GM12878 (cell line): ENCODE measurements at places on chromosomes 1 and 21. TPM values are rescaled to one million over a fixed set of nuclear protein-coding genes. Genes with fewer than 3 reads are reported as not detected.

The GJA5 gene
- total RNA-seq = not detected in 2 replicates

The SPRR2F gene
- not detected in 2 replicates for total RNA-seq

The TMEM240 gene
- total RNA-seq = 0.49 TPM in 1 of 2 replicates, not detected in the other

The RXFP4 gene
- not detected in 2 replicates for total RNA-seq

- H3K4me3 ChIP-seq = no peak overlapping the region
- H3K27ac ChIP-seq = no peak overlapping the region
- H3K4me1 ChIP-seq = no peaks in the 10 kb centered on the region
- no peaks in the 10 kb centered on the region for H3K27me3 ChIP-seq
- DNase-seq = no peak
These were observed 106.4 kb upstream of the PPP2R5A start for GRCh38 chr1:212178851-212179250.

DNA sequence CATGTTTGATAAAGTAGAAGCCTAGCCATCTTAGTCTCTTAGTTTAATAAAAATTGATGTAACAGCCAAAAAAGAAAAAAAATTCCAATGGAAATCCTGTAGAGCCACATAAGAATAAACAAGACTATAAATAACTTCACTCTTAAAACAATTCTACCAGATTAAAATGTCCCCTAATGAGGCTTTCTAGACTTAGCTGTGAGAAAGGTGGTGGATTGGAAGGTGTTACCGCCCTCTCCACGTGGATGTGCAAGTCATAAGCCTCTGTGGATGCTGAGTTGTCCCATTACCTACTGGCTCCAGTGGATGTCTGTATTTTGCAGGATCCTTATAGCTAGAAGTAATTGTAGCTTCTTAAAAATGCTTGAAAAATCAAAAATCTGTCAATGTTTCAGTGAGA lies 14.6 kb downstream of the LCA5L start:
- no peak overlapping the region for H3K27ac ChIP-seq
- no peaks in the 10 kb centered on the region for H3K36me3 ChIP-seq
- H3K4me1 ChIP-seq = no peaks in the 10 kb centered on the region
- H3K4me3 ChIP-seq = no peak overlapping the region
- no peak for DNase-seq

DNA sequence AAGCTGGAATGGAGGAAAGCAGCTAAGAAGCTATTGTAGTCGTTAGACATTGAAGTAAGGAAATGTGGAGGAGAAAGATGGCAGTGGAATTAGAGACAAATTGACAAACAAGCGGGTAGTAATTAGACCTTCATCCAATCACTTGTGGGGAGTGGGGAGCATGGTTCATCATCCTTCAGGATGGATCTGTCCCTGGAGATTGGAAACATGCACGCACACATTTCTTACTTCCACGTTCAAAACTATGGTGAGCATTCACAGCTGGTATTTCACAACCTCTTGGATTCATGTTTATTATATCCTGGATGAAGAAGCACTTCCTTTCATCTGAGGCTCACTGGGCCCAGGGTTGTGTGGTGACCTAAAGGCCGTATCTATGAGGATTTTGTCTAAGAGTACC lies 188.1 kb downstream of the ST6GALNAC3 start:
- DNase-seq = no peak
- H3K36me3 ChIP-seq = no peaks in the 10 kb centered on the region
- H3K27me3 ChIP-seq = no peaks in the 10 kb centered on the region
